CD4-positive, alpha-beta T cell treated with Interleukin-4 for 1 hour (primary cell): ENCODE measurements at places on chromosomes 6 and 20.
A peak's percentile ranks its signal among the peaks of the same experiment; 100 is the strongest.

- DNase-seq = no peak
Observed at GRCh38 chr20:33727806-33728205, 4.0 kb upstream of the ZNF341 start.

DNA sequence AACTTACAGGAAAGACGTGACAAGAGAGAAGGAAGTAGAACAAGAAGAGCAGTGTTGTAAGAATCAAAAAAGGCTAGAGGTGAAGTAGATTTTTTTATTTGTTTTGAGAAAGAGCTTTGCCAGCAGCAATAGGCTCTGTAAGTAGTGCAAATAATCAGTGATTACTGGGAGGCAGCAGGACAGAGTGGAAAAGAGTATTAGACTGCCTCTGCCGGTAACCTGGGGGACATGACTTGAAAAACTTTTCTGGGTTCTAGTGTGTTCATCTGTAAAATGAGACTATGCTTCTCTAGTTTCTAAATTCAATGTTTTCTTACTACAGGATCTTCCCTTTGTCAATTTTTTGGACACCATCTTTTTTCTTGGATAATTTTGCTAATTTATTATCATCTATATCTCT, 5.8 kb upstream of the IRAK1BP1 start:
- no peak for DNase-seq

DNA sequence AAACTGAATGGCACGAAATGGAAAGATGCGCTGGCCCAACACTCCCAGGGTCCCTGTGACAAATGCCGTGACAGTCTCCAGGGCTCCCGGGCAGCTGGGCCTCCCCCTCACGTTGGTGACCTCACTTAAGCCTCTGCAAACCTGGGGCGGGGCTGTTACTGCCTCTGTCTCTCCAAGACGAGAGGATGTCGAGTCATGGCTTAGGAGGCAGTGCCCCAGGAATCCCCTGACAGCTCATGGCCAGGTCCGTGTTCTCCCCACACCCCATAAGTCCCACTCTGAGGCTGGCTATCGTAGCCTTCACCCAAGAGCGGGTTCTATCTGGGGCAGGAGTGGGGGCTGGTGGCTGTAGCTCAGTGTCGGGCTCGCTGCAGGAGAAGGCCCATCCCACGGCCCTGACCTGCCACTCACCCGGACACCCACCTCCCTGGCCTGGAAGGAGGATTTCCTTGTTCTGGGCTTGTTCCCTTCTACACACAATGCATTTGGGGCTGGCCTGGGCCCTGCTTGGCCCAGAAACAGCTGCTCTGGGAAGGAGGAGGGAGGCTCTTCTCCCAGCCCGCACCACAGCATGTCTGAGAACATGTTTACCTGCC, 5.6 kb upstream of the RPS21 start:
- no peak for DNase-seq

DNA sequence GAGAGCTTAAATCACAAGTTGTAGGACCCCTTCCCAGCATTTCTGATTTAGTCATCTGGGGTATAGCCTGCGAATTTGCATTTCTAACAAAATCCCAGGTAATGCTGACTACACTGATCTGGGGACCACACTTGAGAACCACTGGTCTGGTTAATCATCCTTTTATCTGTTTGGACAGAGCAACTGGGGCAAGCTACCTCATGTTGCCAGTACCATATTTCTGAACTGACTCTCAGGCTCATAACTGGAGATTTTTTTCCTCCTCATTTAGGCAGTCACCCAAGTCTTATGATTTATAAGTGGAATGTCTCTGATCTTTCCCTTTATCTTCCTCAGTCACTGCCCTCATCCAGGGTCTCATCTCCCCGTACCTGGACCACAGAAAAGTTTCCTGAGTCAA, 12.0 kb upstream of the GTF3C6 start:
- DNase-seq = no peak

- no peak for DNase-seq
Observed at GRCh38 chr6:53369876-53370515, 21.2 kb upstream of the ELOVL5 start.

- no peak for DNase-seq
Observed at GRCh38 chr6:78110641-78111040, 457.8 kb downstream of the MEI4 start.

- no peak for DNase-seq
Observed at GRCh38 chr6:2950713-2951112, 20.7 kb downstream of the SERPINB6 start.

GRCh38 chr20:19757487-19758132, 448 bp upstream of the RIN2 start:
- DNase-seq = peak; percentile 73

DNA sequence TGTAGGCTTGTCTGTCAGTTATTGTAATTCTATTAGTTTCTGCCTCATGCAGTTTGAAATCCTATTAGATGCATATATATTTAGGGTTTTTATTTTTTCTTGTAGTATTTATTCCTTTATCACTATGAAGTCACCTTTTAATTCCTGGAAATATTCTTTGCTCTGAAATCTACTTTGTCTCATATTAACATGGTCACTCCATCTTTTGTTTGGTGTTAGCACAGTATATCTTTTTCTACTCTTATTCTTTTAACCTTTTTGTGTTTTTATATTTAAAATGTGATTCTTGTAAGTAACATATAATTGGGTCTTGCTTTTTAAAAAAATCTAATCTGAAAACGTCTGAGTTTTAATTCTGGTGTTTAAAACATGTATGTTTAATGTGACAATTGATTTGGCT, 121.6 kb downstream of the GJA10 start:
- DNase-seq = no peak

GRCh38 chr6:114108119-114109002, 137.4 kb upstream of the HDAC2 start:
- DNase-seq = peak; percentile 8

- DNase-seq = no peak
Observed at GRCh38 chr6:126764104-126764503, 354.4 kb upstream of the RSPO3 start.

GRCh38 chr6:155038104-155038503, 43.0 kb downstream of the TIAM2 start:
- DNase-seq = no peak
